ENCODE measurements at places on chromosomes 7 and 10.

DNA sequence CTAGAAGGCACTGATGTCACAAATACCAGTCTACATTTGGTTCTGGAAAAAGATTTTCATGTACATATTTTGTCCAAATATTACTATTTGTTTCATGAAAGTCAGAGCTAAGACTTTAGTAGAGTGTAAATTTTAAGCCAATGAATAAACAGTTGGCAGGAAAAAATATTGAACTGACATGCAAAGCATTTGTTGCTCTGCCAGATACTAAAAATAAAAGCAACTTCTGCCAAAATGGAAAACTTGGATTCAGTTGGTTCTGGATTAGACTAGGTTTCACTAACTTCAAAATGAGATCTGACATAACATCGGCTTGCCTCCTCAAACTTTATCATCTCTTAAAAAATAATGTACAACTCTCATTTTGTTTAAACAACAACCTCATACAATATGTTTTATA is 34.9 kb downstream of the FAM204A start:
- no peak overlapping the region for H3K27ac ChIP-seq
- no peaks in the 10 kb centered on the region for H3K4me1 ChIP-seq
- peaks cover 48% of the 10 kb centered on the region for H3K36me3 ChIP-seq
- DNase-seq = no peak
- H3K27me3 ChIP-seq = no peaks in the 10 kb centered on the region

GRCh38 chr7:47837826-47838225 is 110.4 kb downstream of the PKD1L1 start:
- no peak for DNase-seq
- H3K4me1 ChIP-seq = no peaks in the 10 kb centered on the region
- H3K27ac ChIP-seq = no peak overlapping the region
- H3K27me3 ChIP-seq = no peaks in the 10 kb centered on the region
- H3K4me3 ChIP-seq = no peak overlapping the region

- DNase-seq = no peak
- no peaks in the 10 kb centered on the region for H3K4me1 ChIP-seq
- no peak overlapping the region for H3K27ac ChIP-seq
Observed at GRCh38 chr7:142231716-142232115, 26.1 kb downstream of the PRSS58 start.

DNA sequence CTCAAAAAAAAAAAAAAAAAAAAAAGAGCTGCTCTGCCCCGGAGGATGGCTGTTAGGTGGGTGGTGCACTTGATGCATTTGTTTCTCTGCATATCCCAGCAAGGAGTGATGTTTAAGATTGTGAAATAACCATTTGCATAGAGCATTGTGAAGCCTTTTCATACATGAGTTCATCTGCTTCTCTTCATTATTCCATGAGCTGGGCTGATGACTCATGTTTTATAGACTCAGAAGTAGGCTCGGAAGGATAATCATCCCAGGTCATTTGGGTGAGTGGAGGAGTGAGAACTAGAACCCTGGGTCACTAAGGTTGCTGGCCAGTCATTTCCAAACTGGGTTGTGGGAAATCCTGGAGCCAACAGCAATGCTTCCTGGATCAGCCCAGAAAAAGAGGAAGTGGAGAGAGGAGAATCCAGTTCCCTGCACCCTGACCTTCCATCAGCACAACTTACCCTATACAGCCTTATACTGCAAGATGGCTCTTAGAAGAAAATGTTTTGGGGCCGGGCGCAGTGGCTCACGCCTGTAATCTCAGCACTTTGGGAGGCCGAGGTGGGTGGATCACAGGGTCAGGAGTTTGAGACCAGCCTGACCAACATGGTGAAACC is 45.3 kb downstream of the TACC2 start:
- no peak overlapping the region for H3K27ac ChIP-seq
- H3K27me3 ChIP-seq = no peaks in the 10 kb centered on the region
- no peak overlapping the region for H3K4me3 ChIP-seq
- no peaks in the 10 kb centered on the region for H3K4me1 ChIP-seq
- no peak for DNase-seq
- no peaks in the 10 kb centered on the region for H3K36me3 ChIP-seq

DNA sequence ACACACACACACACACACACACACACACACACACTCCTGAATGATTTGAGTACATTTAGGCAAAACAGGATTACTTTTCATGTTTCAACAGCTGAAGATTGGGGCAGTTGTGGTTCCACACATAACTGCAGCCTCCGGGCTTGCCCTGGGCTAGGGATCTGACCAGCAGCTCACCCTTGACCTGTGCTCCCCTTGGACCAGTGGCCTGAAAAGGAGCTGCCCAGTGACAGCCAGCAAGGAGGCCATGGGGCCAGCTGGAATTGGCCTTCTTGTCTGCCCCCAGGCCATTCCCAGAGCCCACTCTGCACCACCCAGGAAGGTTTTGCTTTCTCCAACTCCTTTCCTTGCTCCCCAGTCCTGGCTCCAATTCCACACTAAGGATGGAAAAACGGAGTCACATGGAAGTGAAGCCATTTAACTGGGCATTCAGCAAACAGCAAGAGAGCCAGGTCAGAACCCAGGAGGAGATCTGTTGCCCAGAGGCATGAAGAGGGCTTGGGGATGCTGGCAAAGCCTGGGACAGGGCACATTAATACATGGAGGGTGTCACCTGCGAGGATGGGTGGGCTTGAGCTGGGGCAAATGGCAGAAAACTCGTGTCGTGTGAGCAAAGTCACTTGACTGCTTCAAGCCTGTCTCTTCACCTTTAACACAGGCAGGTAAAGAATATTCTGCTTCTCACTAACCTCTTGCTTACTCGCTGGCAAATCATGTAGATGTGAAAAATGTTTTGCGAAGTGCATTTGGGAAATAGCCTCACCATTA is 61.5 kb upstream of the GDF10 start:
- DNase-seq = no peak
- no peaks in the 10 kb centered on the region for H3K36me3 ChIP-seq
- H3K4me1 ChIP-seq = peaks cover 8% of the 10 kb centered on the region

GRCh38 chr7:134420424-134421125 is 38.3 kb downstream of the AKR1B1 start:
- no peak overlapping the region for H3K27ac ChIP-seq
- H3K36me3 ChIP-seq = no peaks in the 10 kb centered on the region
- H3K27me3 ChIP-seq = no peaks in the 10 kb centered on the region
- H3K4me1 ChIP-seq = no peaks in the 10 kb centered on the region
- no peak overlapping the region for H3K4me3 ChIP-seq
- no peak for DNase-seq

DNA sequence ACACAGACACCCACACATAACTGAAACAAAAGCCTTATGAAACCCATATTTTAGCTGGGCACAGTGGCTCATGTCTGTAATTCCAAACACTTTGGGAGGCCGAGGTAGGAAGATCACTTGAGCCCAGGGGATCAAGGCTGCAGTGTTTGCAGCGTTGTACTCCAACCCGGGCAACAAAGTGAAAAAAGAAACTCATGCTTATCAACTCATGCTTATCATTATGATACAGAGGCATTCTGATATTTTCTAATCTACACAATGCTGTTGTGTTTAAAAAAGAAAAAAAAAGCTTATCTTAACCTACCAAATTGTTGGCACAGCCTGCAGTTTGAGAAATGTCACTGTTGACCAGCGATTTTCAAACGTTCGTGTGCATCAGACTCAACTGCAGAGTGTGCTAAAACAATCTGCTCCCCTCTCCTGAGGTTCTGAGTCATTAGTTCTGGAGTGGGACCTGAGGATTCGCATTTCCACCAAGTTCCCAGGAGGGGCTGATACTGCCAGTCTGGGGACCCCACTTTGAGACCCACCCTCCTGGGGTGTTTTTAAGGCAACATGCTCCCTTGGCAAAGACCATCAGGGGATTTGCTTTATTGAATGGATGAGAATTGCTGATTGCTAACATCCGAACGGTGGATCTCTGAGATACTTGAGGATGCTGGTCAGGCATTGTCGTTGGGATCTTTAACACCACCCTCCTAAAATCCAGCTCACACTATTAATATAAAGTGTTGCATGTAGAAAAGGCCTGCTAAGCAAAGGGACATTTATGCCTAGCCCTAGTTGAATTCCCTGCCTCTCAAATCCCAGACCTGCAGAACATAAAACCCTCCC is 16.2 kb downstream of the CHST3 start:
- H3K36me3 ChIP-seq = no peaks in the 10 kb centered on the region
- H3K27ac ChIP-seq = peak overlapping the region; percentile 98
- H3K27me3 ChIP-seq = no peaks in the 10 kb centered on the region
- peak overlapping the region; percentile 8 for H3K4me3 ChIP-seq
- DNase-seq = no peak

- no peaks in the 10 kb centered on the region for H3K27me3 ChIP-seq
- H3K27ac ChIP-seq = no peak overlapping the region
- no peaks in the 10 kb centered on the region for H3K4me1 ChIP-seq
- DNase-seq = no peak
- no peak overlapping the region for H3K4me3 ChIP-seq
- no peaks in the 10 kb centered on the region for H3K36me3 ChIP-seq
Observed at GRCh38 chr7:100561491-100562194, 12.1 kb downstream of the SAP25 start.

DNA sequence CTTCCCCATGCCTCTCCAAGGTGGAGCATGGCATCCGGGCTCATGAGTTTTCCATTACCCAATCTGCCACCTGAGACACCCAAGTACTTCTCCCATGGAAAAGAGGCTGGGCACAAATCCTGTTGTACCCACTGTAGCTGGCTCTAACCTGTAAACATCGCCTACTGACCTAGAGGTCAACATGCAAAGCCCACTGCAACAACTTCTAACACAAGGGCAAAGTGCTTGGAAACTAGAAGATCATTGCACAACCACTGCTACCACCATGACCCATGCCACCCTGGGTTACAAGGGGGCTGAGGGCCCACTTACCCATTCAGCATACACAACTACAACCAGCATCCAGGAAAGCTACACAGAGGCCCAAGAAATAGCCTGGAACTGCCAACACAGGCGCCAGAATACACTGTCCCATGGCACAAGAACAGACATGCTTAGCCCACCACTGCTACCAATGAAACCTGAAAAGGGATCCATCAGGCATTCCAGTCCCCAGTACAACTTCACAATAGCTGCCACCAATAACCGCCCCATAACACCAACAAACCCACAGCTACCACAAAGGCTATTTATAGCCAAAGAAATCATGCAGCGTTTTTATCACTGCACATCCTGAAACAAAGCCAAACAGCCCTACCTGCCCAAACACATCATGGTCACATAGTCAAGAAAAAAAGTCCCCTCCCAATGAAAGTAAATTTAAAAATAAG is 63.4 kb downstream of the RNF32 start:
- peaks cover 51% of the 10 kb centered on the region for H3K36me3 ChIP-seq
- no peak overlapping the region for H3K27ac ChIP-seq
- DNase-seq = no peak

- DNase-seq = no peak
- H3K4me3 ChIP-seq = no peak overlapping the region
- no peak overlapping the region for H3K27ac ChIP-seq
- H3K36me3 ChIP-seq = no peaks in the 10 kb centered on the region
Observed at GRCh38 chr7:120395526-120396019, 122.6 kb downstream of the KCND2 start.

- H3K27me3 ChIP-seq = no peaks in the 10 kb centered on the region
- H3K4me1 ChIP-seq = no peaks in the 10 kb centered on the region
- H3K36me3 ChIP-seq = peaks cover 85% of the 10 kb centered on the region
- H3K4me3 ChIP-seq = no peak overlapping the region
Observed at GRCh38 chr7:6691103-6691502, 15.6 kb downstream of the ZNF12 start.

- no peak for DNase-seq
- H3K4me3 ChIP-seq = no peak overlapping the region
- no peaks in the 10 kb centered on the region for H3K27me3 ChIP-seq
- no peaks in the 10 kb centered on the region for H3K4me1 ChIP-seq
- no peaks in the 10 kb centered on the region for H3K36me3 ChIP-seq
- H3K27ac ChIP-seq = no peak overlapping the region
Observed at GRCh38 chr10:92729886-92730285, 40.1 kb downstream of the HHEX start.

GRCh38 chr10:35194471-35194870 is 67.8 kb downstream of the CREM start:
- peak overlapping the region; percentile 90 for H3K27ac ChIP-seq
- no peaks in the 10 kb centered on the region for H3K36me3 ChIP-seq
- no peaks in the 10 kb centered on the region for H3K4me1 ChIP-seq
- no peak for DNase-seq
- no peaks in the 10 kb centered on the region for H3K27me3 ChIP-seq
- no peak overlapping the region for H3K4me3 ChIP-seq

- no peaks in the 10 kb centered on the region for H3K4me1 ChIP-seq
- no peak overlapping the region for H3K27ac ChIP-seq
- no peaks in the 10 kb centered on the region for H3K27me3 ChIP-seq
- H3K4me3 ChIP-seq = no peak overlapping the region
- no peaks in the 10 kb centered on the region for H3K36me3 ChIP-seq
- DNase-seq = no peak
Observed at GRCh38 chr7:30785786-30786185, 14.6 kb downstream of the MINDY4 start.

DNA sequence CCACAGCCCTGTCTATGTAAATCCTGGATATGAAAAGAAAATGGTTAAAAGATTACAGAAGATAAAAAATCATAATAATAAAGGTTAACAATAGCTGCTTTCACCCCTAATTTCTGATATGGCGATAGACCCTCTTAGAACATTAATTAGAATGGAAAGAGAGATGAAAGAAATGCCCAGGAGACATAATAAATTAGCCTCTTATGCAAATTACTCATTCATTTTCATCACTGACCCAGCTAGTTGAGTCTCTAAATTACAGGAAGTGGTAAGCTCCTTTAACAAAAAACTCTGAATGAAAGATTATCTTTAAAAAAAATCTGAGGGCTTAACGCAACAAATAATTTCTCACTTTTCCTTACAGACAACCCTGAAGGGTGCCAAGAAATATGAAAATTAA is 12.4 kb downstream of the GFRA1 start:
- H3K36me3 ChIP-seq = no peaks in the 10 kb centered on the region
- DNase-seq = no peak
- no peaks in the 10 kb centered on the region for H3K4me1 ChIP-seq
- H3K27me3 ChIP-seq = no peaks in the 10 kb centered on the region
- no peak overlapping the region for H3K4me3 ChIP-seq
- H3K27ac ChIP-seq = no peak overlapping the region

DNA sequence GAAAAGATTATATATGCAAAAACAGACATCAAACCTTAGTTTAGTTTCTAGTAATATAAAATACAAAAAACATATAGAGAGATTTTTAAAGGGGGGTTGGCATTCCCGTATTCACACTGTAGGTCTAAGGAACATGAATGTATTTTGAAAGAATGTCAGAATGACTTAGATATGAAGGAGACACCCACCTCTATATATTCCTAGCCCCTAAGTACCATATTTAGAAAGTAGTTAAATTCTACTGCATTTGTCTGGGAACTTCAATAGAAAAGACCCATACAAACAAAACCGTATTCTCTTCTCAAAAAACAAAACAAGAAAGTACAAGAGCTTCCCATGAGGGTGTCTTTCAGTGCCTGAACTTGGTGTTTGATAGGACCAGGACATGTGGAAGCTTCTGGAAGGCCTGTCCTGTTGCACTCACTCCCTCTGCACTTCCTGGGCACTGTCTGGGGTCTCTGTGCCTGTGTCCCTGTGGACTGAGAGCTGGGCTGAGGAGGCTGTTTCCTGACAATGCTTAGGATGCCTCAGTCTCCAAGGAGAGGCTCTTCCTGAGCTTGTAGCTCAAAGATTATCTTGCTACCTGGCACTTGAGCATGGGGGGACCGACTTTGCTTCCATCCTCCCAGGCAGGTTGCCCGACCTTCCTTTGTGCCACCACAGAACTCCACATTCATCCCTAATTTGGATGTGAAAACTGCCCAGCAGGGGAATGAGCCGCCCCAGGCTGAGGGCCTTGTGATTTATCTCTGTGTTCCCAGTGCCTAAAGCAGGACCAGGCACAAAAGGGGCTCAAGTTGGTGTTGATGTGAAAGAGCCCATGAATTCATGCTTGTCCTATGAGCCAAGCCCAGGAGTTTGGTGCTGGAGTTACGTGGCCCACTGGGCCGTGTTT is 44.4 kb upstream of the KLF6 start:
- no peaks in the 10 kb centered on the region for H3K36me3 ChIP-seq
- H3K27me3 ChIP-seq = no peaks in the 10 kb centered on the region
- H3K27ac ChIP-seq = peak overlapping the region; percentile 90
- DNase-seq = no peak
- H3K4me1 ChIP-seq = peaks cover 22% of the 10 kb centered on the region
- H3K4me3 ChIP-seq = peak overlapping the region; percentile 51
